Activated CD4-positive, alpha-beta T cell treated with anti-CD3 and anti-CD28 coated beads, Interleukin-2, Interleukin-4, amounts not matched to agents 100 ng/mL and 50 ng/mL, durations not matched to agents 16 hours and 8 hours (primary cell): ENCODE measurements at places on chromosomes 5 and 9.

DNA sequence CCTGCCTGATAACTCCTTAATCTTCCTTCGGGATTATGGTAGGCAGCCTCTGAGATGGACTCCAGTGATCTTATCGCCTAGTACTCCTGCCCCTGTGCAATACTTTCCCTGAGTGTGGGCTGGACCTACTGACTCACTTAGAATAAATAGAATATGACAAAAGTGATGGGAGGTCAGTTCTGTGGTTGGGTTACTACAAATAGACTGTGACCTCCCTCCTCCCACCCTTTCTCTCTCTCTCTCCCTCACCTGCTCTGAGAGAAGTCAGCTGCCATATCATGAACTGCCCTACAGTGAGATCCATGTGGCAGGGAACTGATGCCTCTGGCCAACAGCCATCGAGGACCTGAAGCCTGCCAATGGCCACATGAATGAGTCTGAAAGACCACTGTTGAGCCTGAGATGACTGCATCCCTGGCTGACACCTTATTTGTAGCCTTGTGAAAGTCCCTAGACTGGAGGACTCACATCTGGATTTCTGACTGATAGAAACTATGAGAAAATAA is 31.7 kb downstream of the NRG2 start:
- no peak for DNase-seq

DNA sequence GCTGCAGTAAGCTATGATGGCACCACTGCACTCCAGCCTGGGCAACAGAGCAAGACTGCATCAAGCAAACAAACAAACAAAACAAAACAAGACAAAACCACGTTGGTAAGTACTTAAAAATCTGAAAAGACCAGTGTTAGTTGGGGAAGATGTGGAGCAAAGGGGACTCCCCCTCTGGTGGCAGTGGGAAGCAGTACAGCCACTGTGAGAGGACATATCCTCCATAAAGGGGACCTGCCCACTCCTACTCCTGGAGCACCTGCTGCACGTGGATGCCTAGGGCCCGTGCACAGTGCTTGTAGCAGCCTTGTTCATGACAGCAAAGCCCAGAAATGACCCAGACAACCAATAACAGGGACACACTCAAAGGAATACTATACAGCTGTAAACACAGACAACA is 17.0 kb upstream of the IPPK start:
- no peak for DNase-seq

DNA sequence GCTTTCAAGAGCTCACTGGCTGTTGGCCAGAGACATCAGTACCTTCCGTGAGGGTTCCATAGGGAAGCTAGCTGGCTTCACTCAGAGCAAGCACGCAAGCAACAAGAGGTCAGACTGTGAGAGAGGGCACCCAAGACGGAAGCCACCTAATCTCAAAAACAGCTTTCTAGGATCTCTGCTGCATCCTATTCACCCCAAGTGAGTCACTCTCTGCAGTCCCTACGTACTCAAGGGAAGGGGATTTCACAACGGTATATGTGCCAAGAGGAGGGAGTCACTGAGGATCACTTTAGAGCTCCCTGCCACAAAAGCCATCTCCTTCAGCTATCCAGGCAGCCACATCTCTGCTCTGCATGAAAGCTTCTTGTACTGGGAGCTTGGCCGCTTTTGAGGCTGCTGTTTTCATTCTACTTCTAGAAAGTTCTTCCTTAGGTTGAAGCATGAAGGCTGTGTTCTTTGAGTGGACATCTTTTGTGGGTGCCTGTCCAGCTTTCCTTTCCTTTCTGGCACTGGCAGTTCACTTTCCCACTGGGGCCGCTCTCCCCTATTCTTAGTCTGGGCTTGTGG is 249.5 kb downstream of the MAN2A1 start:
- no peak for DNase-seq

DNA sequence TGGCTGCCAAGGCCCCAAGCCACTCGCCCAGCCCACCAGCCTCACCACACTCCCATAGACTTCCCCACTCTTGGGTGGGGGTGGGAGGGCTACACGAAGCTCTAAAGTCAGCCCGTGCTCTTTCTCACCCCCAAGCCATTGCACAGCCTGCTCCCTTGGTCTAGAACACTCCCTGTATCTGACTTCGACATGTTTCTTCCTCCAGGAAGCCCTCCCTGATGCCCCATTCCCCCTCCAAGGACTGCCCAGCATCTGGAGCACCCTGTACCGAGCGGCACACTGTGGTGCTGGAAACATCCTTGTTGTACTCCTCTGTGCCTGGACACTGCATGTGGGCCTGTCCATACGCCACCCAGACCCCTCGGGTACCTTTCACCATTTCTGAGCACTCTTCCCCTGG is 49.4 kb upstream of the KCNMB1 start:
- DNase-seq = no peak

DNA sequence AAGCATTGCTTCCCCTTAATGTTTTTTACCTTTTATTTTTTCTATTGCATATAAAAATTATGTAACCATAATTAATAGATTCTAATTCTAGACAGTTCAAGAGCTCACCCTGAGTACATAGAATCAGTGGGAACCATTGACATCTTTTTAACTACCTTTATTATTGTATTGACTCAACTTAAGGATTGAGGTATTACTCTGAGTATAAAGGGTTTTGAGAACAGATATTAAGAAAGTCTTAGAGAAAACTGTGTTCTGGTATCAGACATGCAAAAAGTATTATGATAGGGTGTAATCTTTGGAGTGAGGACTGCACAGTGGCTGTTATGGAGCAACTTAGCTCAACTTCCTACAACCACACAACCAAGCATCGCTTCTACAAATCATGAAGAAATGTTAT is 8.9 kb downstream of the SPEF2 start:
- no peak for DNase-seq

DNA sequence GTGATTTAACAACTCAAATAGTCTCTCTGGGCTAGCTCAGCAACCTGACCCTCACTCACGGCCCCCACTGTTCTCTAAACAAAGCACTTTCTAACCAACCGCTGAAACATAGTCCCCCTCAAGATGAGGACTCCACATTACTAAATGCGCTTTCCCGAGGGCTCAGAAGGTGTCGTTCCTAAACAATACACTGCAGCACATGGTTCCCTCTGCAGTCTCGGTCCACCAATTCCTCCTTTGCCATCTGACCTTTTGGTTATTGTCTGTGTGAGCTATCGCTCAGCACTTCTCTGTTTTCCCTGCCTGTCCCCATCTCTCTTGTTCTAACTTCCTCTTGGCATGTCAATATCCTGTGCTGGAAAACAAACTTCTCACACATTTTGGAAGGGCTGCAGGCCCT is 7.2 kb downstream of the EPB41L4A start:
- no peak for DNase-seq

DNA sequence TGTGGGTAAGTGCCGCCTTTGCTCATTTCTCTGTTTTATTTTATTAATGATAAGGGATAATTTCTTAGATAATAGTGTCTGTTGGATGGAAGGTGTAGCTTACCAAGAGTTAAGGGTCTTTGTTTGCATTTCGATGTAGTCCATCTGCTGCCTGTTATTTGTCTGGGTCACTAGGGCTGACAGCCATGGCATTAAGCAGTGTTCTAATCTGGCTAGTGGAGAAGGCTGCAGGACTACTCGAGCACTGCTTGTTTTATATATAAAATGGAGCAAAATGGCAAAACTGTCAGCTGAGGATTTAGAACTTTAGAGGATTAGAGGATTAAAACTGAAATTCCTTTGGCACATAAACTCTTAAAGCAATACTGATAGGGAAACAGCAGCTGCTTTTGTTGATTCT is 67.5 kb downstream of the C7 start:
- DNase-seq = no peak

DNA sequence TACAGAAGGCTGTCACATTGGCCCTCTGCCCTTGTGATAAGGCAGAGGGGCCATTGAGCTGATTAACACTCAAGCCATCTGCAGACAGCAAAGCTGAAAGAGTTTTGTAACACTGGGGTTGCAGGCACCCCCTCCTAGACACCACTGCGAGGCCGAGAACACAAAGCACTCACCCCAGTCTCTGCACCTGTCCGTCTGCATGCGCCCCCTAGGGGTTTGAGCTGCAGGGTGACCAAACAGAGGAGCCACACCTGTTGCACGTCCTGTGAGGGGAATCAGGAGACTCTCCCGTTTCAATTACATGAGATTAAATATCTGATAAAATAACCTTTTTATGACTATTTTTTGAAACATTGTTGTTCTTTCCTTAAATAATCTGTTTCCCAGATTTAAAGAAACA is 1180.4 kb downstream of the CDH9 start:
- no peak for DNase-seq

- no peak for DNase-seq
Measured at GRCh38 chr5:74888117-74888516, 21.9 kb upstream of the FAM169A start.
